Pulmonary artery endothelial cell (primary cell): ENCODE measurements at places on chromosomes 1 and 21. TPM values are rescaled to one million over a fixed set of nuclear protein-coding genes. Genes with fewer than 3 reads are reported as not detected.

The ACOT11 gene
- total RNA-seq = 3.2 and 3.8 TPM in 2 replicates

The BRDT gene
- not detected in 2 replicates for total RNA-seq

The LCE3E gene
- not detected in 2 replicates for total RNA-seq

The EXTL2 gene
- total RNA-seq = 27.8 and 27.9 TPM in 2 replicates

The PLEKHN1 gene
- 0.32 and 0.46 TPM in 2 replicates for total RNA-seq

The COL6A1 gene
- 15.8 and 18.7 TPM in 2 replicates for total RNA-seq

The NBPF4 gene
- not detected in 2 replicates for total RNA-seq

The TRIM63 gene
- not detected in 2 replicates for total RNA-seq

The GNB1 gene
- 99.8 and 110 TPM in 2 replicates for total RNA-seq

The KRTAP7-1 gene
- total RNA-seq = not detected in 2 replicates

The AIM2 gene
- total RNA-seq = not detected in 2 replicates

The SLC45A3 gene
- 8.3 and 9.8 TPM in 2 replicates for total RNA-seq

- no peak for DNase-seq
Observed at GRCh38 chr1:211285196-211285595, 26.0 kb downstream of the RCOR3 start.

GRCh38 chr1:2214541-2215241 lies 13.4 kb upstream of the SKI start:
- no peak for DNase-seq

DNA sequence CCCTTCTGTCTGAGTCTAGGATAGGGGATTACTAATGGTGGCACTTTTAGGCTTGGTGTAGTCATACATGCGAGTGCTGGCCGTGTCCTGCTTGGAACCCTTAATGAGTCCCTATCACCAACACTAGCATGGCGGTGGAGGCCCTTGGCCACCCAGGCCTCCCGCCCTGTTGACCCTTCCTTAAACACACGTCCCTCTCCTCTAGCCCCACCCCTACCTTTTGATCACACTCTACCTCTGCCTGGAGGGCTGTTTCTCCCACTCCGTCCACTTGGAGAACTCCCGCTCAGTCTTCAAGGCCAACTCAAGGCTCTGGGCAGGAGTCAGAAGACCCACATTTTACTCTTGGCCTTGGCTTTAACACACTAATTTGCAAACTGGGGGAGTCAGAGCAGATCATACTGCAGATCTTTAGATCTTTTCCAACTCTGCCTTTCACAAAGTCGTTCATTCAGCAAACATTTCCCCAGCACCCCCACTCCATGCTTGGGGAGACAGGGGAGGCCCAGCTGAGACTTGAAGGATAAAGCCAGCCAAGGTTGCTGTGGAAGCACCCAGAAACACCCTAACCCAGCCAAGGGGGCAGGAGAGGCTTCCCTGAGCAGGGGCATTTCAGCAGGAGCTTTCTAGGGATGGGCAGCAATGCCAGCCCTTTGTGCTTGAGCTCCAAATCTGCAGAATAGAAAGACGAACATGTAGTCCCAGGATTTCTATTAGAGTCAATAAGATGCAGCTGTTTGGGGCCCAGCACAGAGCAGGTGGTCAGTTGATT lies 1.9 kb downstream of the PODN start:
- DNase-seq = no peak

GRCh38 chr21:44765231-44766013 lies 36.2 kb downstream of the UBE2G2 start:
- DNase-seq = no peak

GRCh38 chr21:15301736-15302135 lies 236.9 kb upstream of the NRIP1 start:
- DNase-seq = no peak

DNA sequence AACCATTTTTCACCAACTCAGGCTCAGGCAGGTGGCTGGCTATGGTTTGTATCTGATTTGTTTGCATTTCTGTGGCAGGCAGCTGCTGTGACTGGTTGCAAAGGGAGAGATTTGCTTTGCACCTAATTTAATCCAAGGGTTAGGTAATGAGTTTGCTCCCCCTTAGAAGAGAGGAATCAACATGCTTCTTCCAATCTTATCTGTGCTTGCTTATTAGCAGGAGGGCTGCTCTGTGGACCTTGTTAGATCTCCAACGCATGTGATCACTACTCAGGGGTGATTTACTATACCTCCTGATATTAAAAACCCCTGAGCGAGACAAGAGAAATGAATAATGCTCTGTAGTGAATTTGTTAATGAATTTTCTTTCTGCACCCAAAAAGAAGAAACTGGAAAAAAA lies 20.5 kb downstream of the OLFML3 start:
- DNase-seq = no peak

DNA sequence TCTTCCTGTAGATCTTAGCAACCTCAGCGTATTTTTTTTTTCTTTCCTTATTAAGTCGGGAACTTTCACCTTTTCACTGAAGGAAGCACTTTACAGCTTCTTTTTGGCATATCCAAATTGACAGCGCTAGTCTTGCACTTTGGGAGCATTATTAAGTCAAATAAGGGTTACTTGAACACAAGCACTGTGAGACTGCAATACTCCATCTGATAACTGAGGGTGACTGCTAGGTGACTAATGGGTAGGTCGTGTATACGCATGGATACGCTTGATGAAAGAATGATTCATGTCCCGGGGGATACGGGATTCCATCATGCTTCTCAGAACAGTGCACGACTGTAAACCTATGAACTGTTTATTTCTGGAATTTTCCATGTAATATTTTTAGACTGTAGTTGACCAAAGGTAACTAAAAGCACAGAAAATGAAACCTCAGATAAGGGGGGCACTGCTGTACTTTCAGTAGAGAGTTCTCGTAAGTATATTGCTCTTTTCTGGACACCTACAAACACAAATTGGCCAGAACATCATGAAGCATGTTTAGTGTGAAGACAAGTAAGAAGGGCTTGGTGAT lies 364.7 kb downstream of the SMYD3 start:
- peak; percentile 32 for DNase-seq

DNA sequence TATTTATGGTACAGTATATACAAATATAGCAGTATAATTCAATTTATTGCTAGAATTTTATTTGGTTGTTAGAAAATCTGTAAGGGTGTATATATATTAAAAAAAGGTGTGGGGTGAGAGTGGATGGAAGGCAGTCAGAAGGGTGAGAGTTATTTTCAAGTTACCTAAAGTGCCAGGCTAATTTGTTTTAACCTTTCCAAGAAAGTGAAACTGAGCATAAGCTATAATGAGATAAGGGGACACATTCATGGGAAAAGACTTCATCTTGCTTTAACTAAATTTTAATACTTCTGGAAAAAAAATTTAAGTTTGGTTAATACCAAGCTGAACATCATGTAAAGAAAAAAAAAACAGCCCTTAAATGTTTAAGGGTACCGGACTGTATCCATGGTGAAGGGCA lies 4.9 kb downstream of the TEX38 start:
- no peak for DNase-seq

DNA sequence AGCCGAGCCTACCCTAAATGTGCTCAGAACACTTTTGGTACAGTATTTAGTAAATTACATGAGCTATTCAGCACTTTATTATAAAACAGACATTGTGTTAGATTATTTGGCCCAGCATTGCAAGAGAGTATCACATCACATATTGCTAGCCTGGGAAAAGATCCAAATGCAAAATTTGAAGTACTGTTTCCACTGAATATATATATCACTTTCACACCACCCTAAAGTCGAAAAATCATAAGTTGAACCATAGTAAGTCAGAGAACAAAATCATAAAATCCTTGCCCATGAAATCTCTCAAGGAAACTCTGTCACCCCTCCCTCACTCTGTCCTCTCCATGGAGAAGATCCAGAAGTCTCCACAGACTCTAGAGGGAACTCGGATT lies 33.1 kb downstream of the RGS8 start:
- DNase-seq = no peak

DNA sequence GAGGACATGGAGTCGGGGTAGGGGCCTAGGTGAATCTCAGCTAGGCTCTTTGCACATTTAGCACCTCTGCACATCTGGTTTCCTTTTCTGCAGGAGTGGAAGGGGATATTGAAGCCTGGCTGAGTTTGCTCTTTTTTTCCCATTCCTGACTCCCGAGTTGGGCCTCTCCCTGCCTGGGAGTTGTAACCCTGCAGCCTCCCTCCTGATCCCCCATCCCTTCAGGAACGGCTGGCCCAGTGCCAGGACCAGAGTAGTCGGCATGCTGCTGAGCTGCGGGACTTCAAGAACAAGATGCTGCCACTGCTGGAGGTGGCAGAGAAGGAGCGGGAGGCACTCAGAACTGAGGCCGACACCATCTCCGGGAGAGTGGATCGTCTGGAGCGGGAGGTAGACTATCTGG lies 836 bp downstream of the OLFML3 start:
- no peak for DNase-seq

GRCh38 chr1:108961198-108961597 lies 2.1 kb downstream of the CLCC1 start:
- no peak for DNase-seq

DNA sequence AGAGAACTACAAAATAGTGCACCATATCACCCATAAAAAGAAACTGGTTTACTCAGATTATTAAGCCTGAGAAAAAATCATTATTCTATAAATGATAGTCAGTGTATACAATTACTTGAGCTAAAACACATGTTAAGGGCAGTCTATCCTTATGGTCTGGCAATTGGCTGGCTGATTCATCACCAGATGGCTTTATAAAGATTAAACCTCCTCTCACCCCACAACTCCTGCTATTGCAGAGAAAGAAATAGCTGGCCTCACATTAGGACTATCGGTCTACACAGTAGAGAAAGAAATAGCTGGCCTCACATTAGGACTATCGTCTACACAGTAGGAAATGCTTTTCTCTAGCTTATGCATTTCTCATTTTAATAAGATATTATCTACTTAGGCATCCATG lies 21.2 kb downstream of the CEP170 start:
- DNase-seq = no peak

- DNase-seq = no peak
Observed at GRCh38 chr1:236835491-236835890, 40.4 kb downstream of the MTR start.

DNA sequence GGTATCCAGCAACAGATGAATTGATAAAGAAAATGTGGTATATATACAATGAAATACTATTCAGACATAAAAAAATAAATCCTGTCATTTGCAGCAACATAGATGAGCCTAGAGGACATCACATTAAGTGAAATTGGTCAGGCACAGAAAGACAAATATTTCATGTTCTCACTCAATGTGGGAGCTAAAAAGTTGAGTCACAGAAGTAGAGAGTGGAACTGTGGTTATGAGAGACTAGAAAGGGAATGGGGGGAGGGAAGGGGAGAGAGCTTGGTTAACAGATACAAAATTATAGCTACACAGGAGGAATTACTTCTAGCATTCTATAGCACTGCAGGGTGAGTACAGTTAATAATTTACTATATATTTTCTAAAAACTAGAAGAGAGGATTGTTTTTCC lies 37.1 kb upstream of the SERPINC1 start:
- DNase-seq = no peak

DNA sequence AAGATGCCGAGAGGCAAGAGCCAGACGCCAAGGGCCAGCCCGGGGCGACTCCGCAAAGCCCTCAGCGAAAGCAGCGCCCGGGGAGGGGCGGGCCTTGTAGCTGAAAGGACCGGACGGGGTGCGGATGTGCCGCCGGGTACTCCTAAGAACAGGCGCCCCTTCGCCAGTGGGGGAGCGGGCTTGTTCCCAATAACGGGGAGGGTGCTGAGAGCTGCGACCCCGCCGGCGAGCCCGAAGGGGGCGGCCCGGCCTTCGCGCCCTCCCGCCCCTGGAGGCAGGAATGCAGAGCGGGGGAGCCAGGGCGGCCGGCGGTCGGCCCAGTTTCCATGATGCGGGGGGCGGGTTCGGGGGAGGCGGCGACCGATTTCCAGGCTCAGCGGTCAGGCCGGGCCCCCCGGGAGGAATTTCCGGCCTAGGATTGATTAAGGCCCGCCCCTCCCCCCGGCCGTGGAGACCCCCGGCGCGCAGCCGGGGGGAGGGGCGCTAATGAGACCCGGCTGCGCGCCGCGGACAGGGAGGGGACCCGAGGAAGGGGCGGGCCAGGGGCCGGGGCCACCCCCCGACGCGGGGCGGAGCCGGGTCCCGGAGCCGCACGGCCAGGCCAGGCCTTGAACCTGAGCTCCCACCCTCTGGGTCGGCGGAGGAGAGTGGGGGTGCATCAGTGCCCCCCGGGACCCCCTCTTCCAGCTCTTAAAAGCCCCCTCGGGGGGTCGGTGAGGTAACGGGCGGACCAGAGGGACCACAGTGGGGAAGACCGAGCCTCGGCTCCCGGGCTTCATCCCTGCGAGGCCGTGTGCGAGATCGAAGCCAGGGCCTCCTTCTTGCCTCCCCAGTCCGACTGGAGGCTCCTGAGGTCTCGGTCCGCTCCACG lies 898 bp upstream of the TMEM200B start:
- peak; percentile 11 for DNase-seq

- DNase-seq = no peak
Observed at GRCh38 chr1:157151073-157151472, 12.9 kb upstream of the ETV3 start.

DNA sequence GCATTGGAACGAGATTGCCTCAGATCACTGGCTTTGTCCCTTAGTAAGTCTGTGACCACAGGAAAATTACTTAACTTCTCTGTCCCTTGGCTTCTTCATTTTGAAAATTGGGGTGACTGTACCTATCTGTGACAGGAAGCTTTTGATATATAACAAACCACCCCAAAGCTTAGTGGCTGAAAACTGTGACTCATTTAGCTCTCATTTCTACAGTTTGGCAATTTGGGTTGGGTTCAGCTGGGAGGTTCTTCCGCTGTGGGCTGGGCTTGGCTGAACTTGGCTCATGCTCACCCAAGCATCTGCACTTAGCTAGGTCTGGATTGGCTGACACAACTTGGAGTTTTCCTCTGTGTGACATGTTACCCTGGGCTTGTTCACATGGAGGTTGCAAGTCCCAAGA lies 14.0 kb downstream of the C1orf94 start:
- no peak for DNase-seq

- no peak for DNase-seq
Observed at GRCh38 chr1:227779021-227779441, 36.4 kb upstream of the PRSS38 start.

DNA sequence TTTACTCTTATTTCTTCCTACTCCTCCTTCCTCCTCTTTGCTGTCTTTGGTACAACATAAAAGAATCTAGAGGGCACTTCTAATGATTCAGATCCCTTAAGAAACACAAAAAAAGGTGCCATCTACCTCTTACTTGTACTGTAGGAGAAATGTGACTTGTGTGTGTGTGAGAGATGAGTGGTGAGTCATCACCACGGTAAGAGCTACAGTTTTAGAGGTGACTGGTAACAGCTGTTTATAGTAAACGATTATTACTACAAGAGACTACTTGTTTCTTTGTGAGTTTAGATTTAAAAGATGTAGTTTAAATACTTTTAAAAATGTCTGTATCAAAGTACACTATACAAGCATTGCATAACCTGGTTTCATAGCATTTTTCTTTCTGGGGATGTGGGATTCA lies 40.4 kb downstream of the SLC35D1 start:
- DNase-seq = no peak

- no peak for DNase-seq
Observed at GRCh38 chr1:248696261-248696660, 6.3 kb downstream of the OR14I1 start.
